Activated T-helper 17 cell treated with anti-CD3 and anti-CD28 coated beads, Interleukin-2, amount 50 U/mL, for 72 hours (primary cell): ENCODE measurements at places on chromosomes 2 and 18.

DNA sequence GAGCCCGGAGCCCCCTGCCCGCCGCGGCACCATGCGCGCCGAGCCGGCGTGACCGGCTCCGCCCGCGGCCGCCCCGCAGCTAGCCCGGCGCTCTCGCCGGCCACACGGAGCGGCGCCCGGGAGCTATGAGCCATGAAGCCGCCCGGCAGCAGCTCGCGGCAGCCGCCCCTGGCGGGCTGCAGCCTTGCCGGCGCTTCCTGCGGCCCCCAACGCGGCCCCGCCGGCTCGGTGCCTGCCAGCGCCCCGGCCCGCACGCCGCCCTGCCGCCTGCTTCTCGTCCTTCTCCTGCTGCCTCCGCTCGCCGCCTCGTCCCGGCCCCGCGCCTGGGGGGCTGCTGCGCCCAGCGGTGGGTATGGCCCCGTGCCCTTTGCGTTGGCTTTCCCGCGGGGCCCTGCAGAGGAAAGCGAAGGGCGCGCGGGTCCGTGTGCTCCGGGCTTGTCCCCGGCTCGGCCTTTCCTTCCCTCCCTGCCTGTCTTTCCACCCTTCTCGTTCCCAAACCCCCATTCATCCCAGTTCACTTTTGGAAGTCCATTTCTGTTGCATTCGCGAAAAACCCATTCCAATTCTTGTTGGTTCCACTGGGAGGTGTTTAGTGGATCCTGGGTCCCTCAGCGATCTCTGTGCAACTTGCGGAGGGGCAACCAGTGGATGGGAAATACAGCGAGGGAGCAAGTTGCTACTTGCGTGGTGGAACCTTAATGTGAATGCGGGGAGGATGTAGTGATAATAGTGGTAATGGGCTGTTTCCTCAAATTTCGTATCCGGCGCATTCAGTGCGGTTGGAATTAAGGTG is 599 bp downstream of the ADAM23 start:
- no peak overlapping the region for H3K27ac ChIP-seq
- peaks cover 36% of the 10 kb centered on the region for H3K27me3 ChIP-seq
- no peaks in the 10 kb centered on the region for H3K36me3 ChIP-seq
- no peaks in the 10 kb centered on the region for H3K4me1 ChIP-seq

DNA sequence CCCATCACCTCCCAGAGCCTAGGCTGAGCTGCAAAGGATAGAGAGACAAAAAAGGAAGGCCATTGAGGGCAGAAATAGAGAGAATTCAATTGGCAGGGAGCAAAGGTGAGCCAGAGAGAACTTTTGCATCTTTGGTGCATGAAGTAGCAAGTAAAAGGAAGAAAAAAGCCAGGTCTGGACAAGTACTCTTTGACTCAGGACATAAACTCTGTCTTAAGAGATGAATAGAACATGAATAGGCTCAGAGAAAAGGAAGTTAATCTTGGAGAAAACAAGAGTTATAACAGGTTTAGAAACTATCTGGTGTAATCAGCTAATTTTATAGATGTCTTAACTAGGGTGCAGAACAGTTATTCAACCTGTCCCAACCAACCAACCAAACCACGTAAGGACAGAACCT is 95.2 kb downstream of the CNTNAP5 start:
- H3K4me3 ChIP-seq: no peak overlapping the region
- H3K27me3 ChIP-seq: no peaks in the 10 kb centered on the region
- no peaks in the 10 kb centered on the region for H3K36me3 ChIP-seq
- no peaks in the 10 kb centered on the region for H3K4me1 ChIP-seq
- no peak for ATAC-seq

- H3K4me3 ChIP-seq: no peak overlapping the region
- H3K36me3 ChIP-seq: no peaks in the 10 kb centered on the region
- no peak overlapping the region for H3K27ac ChIP-seq
- no peaks in the 10 kb centered on the region for H3K4me1 ChIP-seq
- H3K27me3 ChIP-seq: peaks cover 7% of the 10 kb centered on the region
Measured at GRCh38 chr2:34011684-34012083, 412.6 kb upstream of the FAM98A start.

DNA sequence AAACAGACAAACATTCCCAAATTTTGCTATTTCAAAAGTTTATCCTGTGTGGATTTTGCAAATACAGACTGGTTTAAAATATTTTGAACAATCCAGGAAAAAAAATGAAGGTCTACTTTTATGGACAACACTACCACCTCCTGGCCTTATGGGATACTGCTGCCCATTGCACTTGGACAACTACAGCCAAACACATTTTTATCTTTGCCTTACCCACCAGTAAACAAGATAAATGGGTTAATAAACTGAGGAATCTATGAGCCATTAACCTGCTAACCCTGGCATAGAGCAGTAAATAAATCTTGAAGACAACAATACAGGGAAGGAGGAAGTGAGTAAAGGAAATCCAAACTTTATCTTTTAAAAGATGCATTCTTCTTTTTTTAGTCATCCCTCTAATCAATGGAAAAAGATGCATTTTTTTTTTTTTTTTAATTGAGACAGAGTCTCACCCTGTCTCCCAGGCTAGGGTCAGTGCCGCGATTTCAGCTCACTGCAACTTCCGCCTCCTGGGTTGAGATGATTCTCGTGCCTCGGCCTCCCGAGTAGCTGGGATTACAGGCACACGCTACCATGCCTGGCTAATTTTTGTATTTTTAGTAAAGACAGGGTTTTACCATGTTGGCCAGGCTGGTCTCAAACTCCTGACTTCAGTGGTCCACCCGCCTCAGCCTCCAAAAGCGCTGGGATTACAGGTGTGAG is 2.1 kb upstream of the SPIRE1 start:
- no peak overlapping the region for H3K4me3 ChIP-seq
- no peak overlapping the region for H3K27ac ChIP-seq
- H3K27me3 ChIP-seq: no peaks in the 10 kb centered on the region
- no peaks in the 10 kb centered on the region for H3K36me3 ChIP-seq

- no peak overlapping the region for H3K4me3 ChIP-seq
- no peaks in the 10 kb centered on the region for H3K36me3 ChIP-seq
- H3K27ac ChIP-seq: no peak overlapping the region
- no peaks in the 10 kb centered on the region for H3K27me3 ChIP-seq
- ATAC-seq: no peak
Measured at GRCh38 chr2:99836690-99837605, 305.4 kb downstream of the AFF3 start.

DNA sequence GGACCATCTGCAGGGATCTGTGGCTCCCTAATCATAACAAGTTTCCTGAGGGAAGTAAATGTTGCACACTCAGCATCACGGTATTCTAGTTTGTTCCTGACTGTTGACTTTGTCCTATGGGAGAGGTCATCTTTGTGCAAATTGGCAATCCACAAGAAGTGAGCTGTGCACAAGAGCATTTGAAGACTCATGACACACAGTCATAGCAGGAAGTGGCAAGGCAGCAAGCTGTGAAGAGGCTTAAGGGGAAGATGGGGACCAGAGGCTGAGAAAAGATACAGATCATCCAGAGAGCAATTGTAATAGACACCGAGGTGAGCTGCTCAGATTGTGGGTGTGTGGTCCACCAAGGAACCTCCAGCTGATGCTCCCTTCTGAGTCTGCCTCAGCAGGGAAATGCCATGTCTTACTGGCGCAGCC is 2.7 kb downstream of the TNP1 start:
- no peak overlapping the region for H3K4me3 ChIP-seq

- ATAC-seq: no peak
- H3K36me3 ChIP-seq: no peaks in the 10 kb centered on the region
- H3K27ac ChIP-seq: no peak overlapping the region
- no peaks in the 10 kb centered on the region for H3K27me3 ChIP-seq
- no peak overlapping the region for H3K4me3 ChIP-seq
Measured at GRCh38 chr2:55160422-55160821, 71.7 kb downstream of the CLHC1 start.

- peaks cover 22% of the 10 kb centered on the region for H3K4me1 ChIP-seq
- H3K4me3 ChIP-seq: peak overlapping the region; percentile 5
- no peak overlapping the region for H3K27ac ChIP-seq
Measured at GRCh38 chr2:15178946-15179345, 382.2 kb downstream of the NBAS start.

DNA sequence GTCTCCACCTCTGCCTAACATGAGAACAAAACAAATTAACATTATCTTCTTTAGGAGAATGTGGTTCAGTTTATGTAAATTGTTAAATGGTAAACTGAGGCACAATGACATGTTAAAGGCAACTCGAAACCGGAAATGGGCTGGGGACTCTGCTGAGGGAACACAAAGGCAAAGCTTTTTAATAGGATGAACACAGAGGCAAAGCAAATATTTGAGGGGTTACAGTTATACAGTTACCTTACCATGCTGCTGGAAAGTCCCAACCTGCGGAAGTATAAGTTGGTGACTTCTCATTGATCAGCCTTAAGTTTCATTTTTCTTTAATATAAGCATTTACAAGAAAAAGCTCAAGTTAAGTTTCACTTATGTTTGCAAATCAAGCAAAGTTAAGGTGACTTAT is 195.0 kb downstream of the DLGAP1 start:
- no peak for ATAC-seq
- H3K4me1 ChIP-seq: no peaks in the 10 kb centered on the region
- no peaks in the 10 kb centered on the region for H3K36me3 ChIP-seq
- no peak overlapping the region for H3K4me3 ChIP-seq
- no peaks in the 10 kb centered on the region for H3K27me3 ChIP-seq
- H3K27ac ChIP-seq: no peak overlapping the region

DNA sequence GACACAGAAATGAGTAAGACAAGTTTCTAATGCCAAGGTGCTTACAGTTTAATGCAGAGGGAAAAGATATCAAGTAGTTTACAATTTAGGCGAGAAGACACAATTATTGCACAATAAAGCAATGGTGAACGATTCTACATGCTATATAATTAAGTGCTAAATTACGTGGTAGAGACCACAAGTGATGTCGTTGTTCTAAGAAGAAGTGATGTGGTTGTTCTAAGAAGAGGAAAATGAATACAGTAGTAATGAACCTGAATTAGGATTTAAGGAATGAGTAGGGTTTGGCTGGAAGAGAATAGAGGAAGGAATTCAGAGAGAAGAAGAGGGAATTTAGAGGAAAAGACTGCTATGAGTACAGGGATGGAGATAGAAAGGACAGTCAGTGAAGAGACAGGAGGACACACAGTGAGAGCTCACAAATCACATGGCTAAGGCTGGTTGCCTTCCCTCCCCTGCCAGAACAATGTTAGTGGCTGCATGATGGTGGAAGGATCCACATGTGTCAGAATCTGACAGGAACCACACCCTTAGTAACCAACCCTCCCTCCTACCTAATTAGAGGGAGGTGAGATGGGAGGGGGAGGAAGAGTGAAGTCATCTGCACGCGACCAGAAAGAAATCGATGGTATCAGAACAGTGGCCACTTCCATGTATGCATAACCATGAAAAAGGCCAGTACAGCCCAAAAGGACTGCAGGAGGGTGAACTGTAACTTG is 44.7 kb downstream of the M1AP start:
- H3K27me3 ChIP-seq: peaks cover 21% of the 10 kb centered on the region
- H3K4me3 ChIP-seq: no peak overlapping the region
- peak; percentile 66 for ATAC-seq
- H3K36me3 ChIP-seq: no peaks in the 10 kb centered on the region
- no peak overlapping the region for H3K27ac ChIP-seq
- H3K4me1 ChIP-seq: peaks cover 11% of the 10 kb centered on the region

GRCh38 chr2:238868616-238869292 is 20.9 kb downstream of the TWIST2 start:
- no peak overlapping the region for H3K4me3 ChIP-seq
- peaks cover 3% of the 10 kb centered on the region for H3K4me1 ChIP-seq
- no peak for ATAC-seq
- peaks cover 4% of the 10 kb centered on the region for H3K27me3 ChIP-seq
- no peaks in the 10 kb centered on the region for H3K36me3 ChIP-seq

GRCh38 chr2:10035053-10035422 is 8.3 kb upstream of the KLF11 start:
- peak; percentile 77 for ATAC-seq
- peak overlapping the region; percentile 51 for H3K4me3 ChIP-seq
- H3K36me3 ChIP-seq: no peaks in the 10 kb centered on the region
- no peaks in the 10 kb centered on the region for H3K27me3 ChIP-seq
- H3K27ac ChIP-seq: peak overlapping the region; percentile 82

GRCh38 chr18:48334845-48335244 is 74.3 kb downstream of the ZBTB7C start:
- no peak for ATAC-seq
- H3K36me3 ChIP-seq: no peaks in the 10 kb centered on the region
- H3K4me1 ChIP-seq: no peaks in the 10 kb centered on the region
- no peak overlapping the region for H3K27ac ChIP-seq
- peaks cover 4% of the 10 kb centered on the region for H3K27me3 ChIP-seq
- H3K4me3 ChIP-seq: no peak overlapping the region

GRCh38 chr2:221553333-221553732 is 18.8 kb downstream of the EPHA4 start:
- H3K4me3 ChIP-seq: no peak overlapping the region
- no peaks in the 10 kb centered on the region for H3K27me3 ChIP-seq
- no peaks in the 10 kb centered on the region for H3K36me3 ChIP-seq
- H3K27ac ChIP-seq: no peak overlapping the region
- no peak for ATAC-seq

- peaks cover 11% of the 10 kb centered on the region for H3K27me3 ChIP-seq
- H3K4me1 ChIP-seq: no peaks in the 10 kb centered on the region
- no peak overlapping the region for H3K27ac ChIP-seq
- no peak for ATAC-seq
Measured at GRCh38 chr2:167874812-167875211, 372.6 kb downstream of the STK39 start.

- no peaks in the 10 kb centered on the region for H3K27me3 ChIP-seq
- no peak overlapping the region for H3K4me3 ChIP-seq
- ATAC-seq: peak; percentile 65
- H3K4me1 ChIP-seq: no peaks in the 10 kb centered on the region
Measured at GRCh38 chr2:70541481-70542020, 12.1 kb downstream of the TGFA start.

DNA sequence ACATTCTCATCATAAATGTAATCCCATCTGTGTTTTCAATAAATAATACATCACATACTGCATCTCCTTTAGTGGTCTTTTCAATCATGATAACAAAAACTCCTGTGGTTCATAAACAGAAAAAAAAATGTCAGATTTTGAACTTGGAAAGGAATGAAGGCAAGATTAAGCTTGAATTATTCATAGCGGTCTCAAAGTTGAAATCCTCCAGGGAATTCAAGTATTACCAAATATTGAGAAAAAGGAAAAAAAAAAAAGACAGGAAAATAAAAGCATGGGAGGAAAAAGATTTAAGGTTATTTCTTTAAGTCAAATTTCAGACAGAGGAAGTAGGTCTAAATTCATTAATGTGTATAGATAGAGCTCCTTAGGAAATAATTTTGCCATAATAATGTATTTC is 92.1 kb downstream of the COLEC12 start:
- peaks cover 15% of the 10 kb centered on the region for H3K27me3 ChIP-seq
- no peaks in the 10 kb centered on the region for H3K36me3 ChIP-seq
- H3K27ac ChIP-seq: no peak overlapping the region
- ATAC-seq: no peak
- H3K4me3 ChIP-seq: no peak overlapping the region

GRCh38 chr2:60385648-60386047 is 167.8 kb downstream of the BCL11A start:
- no peaks in the 10 kb centered on the region for H3K4me1 ChIP-seq
- H3K4me3 ChIP-seq: no peak overlapping the region
- no peak for ATAC-seq
- H3K27me3 ChIP-seq: peaks cover 8% of the 10 kb centered on the region

GRCh38 chr2:232817756-232818155 is 41.4 kb upstream of the KCNJ13 start:
- peaks cover 97% of the 10 kb centered on the region for H3K36me3 ChIP-seq
- H3K27ac ChIP-seq: peak overlapping the region; percentile 36
- no peaks in the 10 kb centered on the region for H3K4me1 ChIP-seq
